ENCODE measurements at places on chromosomes 16 and 17.

DNA sequence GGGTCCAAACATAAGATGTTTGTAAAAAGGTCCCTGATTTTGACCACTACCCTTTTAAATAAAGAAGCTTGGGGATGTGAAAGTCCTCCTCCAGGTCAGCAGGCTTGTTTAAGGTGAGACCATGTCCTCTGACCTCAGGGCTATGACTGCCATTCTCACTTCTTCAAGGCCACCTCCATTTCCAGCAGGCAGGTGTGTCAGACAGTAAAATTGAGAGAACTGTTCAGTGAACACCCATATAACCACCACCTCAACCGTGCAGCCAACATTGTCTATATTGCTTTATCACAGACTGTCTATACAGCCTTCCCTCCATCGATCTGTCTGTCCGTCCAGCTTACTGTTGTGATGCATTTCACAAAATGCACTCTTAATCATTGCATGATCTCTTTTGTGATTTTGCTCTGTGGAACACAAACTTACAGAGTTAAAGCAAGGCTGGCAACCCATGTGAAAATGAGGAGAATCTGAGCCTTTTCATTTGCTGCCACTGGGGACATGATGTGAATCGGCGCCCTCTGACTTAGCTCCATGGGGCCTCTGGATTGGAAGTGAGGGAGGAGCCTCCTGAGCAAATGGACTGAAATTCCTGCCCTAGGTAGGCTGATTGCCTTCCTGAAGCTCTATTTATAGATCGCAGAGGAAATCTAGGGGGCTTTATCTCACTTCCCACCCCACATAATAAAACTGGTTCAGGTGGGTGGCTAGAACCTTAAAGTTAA, 53.8 kb downstream of the ZNRF1 start:
- DNase-seq, result no peak

DNA sequence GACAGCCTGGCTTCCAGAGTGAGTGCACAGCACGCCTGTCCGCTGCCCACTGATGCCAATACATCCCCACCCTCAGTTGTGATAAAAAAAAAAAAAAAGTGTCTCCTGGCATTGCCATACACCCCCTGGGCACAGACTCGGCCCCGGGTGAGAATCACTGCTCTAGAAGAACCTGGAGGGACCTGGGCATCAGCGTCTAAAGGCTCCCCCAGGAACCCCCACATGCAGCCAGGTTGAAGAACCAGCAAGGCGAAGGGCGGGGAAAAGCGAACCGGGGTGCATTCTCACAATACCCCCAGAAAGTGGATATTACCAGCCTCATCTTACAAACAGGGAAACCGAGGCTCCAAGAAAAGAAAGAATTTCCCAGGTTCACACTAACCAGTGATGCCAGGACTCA, 27.7 kb downstream of the TBC1D16 start:
- no peak for DNase-seq

DNA sequence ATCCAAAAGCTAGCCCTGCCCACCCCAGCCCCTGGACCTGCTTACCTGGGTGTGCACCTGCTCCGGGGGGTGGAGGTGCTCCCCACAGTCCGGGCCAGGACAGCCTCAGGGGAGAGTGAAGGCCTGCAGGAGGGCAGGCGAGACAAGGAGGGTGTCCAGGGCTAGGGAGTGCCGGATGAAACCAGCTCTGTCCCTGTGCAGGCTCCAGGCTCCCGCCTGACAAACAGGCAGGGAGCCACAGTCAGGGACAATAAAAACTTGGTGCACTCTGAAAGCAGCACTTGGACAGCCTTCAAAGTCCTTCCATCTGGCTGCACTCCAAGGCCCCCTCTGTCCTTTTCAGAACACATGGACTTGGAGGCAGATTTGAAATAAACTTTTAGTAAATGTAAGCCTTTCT, 3.9 kb downstream of the PAQR4 start:
- DNase-seq, result no peak

DNA sequence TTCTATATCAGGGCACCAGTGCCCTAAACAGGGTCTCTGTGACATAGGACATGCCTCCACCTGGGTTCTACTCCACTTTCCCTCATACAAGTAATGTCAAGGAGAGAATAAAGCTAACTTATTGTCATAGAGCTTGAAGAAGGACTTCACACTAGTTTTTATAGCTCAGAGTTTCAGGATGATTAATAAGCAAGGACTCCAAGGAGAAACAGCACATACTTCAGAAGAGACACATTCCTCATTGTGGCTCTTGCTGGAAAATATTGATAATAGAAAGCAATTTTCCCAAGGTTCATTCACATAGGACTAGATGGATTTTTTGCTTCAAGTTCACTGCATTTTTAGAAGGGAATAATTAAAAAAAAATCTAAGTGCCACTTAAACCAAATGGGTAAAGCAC, 133.3 kb downstream of the CA10 start:
- no peak for DNase-seq

GRCh38 chr17:60493847-60494321, 32.2 kb downstream of the APPBP2 start:
- DNase-seq, result no peak

DNA sequence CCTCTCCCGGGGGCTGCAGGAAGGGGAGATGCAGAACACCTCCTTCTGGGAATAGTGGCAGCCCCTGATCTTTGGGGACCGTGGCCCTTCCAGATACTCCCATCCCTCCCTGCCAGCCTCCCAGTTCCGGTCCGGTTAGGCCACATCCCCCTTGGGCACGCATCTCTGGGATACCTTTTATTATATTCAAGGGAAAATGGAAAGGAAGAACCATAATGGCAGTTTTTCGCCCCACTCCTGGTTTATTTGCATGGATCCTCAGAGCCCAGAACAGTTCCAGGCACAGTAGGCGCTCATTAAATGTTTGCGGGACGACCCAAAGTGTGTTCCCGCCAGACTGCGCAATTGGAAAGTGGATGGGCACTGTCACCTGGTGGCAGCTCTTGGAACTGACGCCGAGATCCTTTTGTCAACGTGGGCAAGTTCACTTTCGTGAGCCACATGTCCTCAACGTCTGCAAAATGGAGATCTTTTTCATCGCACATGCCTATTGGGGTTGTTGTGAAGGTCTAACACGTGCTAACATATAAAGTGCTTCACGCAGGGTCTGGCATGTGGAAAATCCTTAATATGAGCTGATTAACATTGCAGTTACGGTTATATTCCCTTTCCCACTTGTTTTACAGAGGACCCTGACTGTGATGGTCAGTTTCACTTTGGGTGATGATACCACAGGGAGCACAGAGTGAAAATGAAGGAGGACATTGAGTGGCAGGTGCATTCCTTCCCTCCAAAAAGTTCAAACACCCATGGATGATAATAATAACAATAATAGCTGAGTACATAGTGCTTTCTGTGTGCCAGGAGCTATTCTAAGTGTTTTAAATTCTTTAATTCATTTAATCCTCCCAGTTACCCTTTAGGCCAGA, 1.7 kb upstream of the GPRC5B start:
- DNase-seq, result peak; percentile 21

- DNase-seq, result no peak
These were observed 551 bp upstream of the MLX start for GRCh38 chr17:42566215-42566882.

GRCh38 chr17:59751955-59752413, 44.5 kb downstream of the VMP1 start:
- no peak for DNase-seq

DNA sequence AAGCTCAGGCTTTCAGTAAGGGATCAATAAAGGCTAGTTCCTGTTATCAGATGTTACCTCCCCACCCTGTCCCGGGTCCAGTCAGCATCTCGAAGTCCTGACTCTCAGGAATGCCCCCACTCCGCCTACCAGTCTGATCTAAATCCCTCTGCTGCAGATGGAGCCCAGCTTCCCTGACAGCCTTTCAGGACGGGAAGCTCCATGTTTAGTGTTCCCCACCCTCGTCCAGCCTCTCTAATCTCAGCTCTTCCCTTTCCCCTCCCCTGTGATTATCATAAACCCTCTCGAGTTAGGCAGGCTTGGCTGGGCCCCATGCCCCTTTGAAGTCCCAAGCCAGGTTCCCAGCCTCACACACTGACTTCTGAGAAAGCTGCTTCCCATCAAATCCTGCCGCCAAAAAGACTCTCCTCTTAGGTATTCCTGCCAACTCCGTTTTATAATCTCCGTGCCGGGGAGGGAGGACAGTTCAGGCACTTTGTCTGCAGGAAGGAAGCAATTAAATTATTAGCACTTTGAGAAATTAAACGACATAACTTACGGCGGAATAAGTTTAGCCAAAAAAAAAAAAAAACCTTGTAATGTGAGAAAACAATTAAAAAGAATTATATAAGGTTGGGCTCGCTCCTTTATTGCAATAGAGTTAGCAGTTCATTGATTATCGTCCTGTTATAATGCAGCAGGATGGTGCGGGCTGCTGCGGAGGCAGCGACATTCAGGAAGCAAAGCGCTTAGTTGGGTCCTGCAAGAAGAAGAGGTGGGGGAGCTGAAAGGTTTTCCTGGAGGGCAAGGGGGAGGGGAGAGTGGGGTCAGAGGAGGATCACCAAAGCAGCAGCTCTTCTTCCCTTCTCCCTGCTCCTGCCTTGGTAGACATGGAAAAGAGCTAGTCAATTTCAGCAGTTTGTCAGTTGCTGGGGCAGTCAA, 16.8 kb upstream of the ETV4 start:
- no peak for DNase-seq

DNA sequence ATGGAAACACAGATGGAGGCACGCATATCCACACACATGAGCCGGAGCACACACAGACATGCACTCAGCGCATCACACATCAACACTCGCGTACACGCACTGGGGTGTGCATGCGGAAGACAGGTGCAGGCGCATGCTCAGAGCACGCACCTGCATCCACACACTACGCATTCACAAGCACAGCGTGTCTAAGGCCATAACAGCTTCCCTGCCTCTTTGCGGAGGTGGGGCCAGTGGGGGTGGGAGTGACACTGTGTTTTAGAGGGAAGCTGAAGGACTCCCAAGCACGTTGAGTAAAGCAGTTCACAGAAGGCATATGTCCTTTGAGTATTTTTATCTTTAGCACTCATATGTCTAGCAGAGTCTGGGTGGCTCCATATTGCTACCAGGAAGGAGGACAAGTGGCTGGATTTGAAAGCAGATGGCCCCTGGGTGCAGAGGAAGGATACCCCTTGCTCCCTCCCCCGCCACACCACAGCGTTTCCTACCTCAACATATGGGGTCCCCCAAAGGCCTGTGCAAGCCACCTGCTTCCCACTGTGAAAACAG, 68.6 kb upstream of the TOB1 start:
- DNase-seq, result peak; percentile 55

DNA sequence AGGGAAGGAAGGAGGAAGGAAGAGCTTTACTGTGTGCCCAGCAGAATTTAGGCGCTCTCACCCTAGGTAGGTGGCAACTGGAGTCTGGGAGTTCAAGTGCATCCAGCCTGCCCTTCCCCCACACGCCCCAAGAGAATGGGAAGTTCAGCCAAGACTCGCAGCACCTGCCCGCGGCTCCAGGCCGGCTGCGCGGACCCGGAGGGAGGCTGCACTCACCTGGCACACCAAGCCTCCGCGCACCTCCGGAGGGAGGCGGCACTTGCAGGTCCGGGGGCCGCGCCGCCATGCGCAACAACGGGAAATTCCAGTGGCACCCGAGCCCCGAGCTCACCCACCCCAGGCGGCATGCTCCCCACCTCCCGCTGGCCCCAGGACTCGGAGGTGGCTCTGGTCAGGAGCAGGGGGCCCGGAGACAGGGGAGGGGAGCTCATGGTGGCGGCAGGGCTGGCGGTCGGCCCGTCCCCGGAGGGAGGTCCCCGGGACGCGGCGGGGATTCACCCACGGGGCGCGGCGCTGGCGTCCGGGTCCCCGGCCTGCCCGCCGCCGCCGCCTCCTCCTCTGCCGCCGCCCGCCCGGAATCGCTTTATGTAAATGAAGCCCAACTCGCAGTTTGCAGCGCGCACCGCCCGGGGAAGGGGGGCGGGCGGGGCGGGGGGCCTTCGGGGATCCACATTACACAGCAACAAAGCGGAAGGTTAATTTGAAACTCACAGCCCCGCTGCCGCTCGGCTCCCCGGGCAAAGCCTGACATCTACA, at the start of gene ZFHX3:
Gene ZFHX3 (minus strand): TSS at position 593 of the 756 bp plus-strand sequence. CDS start 87,983 bp downstream, outside the sequence.
- peak; percentile 49 for DNase-seq

DNA sequence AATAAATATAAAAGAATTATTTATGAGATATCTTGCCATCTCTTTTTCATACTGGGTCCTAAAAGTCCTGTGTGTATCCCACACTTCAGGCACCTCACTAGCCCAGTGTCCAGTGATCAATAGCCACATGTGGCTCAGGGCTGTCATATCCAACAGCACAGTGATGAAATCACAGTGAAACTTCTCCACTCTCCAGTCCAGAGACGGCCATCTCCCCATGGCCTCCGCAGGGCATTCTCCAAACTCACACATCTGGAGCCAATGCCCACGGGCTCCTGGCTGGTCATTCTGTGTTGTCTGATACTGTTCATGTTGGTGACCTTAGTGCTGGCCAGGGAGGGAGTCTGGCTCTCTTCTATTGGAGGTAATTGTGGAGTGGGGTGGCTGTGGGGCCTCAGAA, 125.2 kb upstream of the SDK2 start:
- no peak for DNase-seq

GRCh38 chr17:50169121-50169764, 3.4 kb downstream of the SGCA start:
- peak; percentile 38 for DNase-seq

- DNase-seq, result no peak
These were observed 45.2 kb downstream of the GRB7 start for GRCh38 chr17:39782980-39783379.

DNA sequence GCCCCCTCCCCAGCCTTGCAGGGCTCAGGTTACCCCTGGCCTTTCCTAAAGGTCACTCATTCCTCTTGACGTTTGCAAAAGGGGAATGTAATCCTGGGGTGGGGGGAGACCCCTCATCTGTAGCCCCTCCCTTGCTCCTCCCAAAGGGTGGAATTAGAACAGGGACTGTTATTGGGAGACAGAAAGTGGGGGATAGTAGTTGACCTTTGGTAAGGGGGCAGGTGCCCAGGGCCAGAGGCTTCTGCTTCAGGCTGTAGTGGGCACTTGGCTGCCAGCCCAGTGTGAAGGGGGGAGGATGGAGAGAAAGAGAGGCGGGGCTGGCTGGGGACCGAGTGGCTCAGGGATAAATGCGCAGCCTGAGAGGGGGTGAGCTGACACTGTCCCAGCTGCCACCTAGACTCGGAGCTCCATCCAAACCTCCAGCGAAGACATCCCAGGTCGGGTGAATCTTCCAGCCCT, at the start of gene ENO3:
Gene ENO3 (plus strand): TSS at position 374 of the 459 bp plus-strand sequence. CDS start 711 bp downstream, outside the sequence.
- DNase-seq, result no peak

DNA sequence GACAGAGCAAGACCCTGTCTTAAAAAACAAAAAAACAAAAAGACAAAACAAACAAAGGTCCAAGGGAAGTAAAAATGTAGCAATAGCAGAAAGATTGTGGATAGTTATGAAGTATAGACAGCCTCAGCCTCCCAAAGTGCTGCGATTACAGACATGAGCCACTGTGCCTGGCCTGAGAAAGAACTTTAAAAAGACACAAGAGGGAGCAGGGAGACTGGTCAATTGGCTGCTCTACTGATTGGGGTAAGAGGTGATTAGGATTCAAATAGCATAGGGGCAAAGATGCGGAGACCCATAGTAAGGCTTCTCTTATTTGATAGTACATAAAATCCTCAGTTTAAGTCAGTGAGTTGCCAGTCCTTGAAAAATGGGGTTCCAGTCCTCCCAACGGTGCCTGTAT, 518.2 kb upstream of the GOT2 start:
- no peak for DNase-seq

- no peak for DNase-seq
These were observed 180.2 kb upstream of the CHMP6 start for GRCh38 chr17:80811181-80812105.

Measured in DMS153 (cell line).